Muscle of back (tissue), 13 donors: ENCODE measurements at places on chromosomes 7 and 10.

DNA sequence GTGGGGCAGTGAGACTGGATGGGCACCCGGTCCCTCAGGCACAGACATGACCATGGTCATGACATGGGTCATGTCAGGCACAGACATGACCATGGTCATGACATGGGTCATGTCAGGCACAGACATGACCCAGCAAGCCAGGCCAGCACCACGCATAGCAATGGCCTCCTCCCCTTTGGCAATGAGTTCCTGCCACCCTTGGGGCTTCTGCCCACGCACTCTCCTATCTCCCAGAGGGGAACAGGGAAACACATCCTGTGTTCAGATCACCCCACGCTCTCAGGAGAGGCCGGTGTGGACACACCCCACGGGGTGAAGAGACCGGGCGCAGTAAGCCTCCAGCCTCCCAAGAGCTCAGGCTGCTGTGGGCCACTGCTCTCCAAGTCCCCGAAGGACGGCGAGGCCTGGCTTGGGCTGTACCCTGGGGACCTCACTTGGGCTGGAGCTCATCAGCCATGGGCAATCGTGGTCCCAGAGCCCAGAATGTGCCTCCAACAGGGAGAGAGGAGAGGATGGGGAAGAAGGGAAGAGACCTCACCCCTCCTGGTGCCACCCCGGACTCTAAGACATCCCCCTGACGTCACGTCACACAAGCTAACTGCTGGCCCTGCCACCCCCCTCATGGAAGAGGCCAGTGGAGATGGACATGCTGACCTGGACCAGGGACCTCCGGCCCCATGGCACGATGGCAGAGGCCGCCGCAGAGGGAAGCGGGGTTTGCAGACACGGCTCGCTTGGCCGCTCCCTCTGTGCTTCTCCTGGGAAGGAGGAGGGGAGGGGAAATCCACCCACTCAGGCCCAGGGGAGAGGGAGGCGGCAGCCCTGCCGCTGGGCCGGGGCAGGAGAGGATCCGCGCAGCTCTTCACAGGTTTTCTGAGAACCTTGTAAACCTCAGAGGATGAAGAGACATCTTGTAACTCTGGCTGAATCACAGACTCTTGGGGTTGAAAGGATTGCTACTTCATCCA lies 269.6 kb downstream of the ELFN1 start:
- no peak for DNase-seq

DNA sequence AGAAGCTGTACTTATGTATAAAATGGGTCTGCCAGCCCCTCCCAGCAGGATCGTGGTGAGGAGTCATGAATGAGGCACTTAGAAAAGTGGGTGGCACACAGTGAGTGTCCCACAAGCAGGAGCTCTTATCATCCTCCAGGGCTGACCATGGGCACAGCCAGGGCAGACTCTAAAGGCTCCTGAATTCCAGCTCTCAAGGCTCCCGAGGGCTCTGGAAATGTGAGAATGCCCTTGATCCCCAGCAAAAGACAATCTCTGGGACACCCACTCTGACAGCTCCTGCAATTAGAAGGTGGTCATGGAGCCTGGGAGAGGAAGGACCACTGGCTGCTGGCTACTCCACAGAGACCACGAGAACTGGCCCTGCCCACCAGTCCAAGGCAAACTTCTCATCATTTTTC lies 1.6 kb downstream of the VSTM4 start:
- DNase-seq, result no peak

DNA sequence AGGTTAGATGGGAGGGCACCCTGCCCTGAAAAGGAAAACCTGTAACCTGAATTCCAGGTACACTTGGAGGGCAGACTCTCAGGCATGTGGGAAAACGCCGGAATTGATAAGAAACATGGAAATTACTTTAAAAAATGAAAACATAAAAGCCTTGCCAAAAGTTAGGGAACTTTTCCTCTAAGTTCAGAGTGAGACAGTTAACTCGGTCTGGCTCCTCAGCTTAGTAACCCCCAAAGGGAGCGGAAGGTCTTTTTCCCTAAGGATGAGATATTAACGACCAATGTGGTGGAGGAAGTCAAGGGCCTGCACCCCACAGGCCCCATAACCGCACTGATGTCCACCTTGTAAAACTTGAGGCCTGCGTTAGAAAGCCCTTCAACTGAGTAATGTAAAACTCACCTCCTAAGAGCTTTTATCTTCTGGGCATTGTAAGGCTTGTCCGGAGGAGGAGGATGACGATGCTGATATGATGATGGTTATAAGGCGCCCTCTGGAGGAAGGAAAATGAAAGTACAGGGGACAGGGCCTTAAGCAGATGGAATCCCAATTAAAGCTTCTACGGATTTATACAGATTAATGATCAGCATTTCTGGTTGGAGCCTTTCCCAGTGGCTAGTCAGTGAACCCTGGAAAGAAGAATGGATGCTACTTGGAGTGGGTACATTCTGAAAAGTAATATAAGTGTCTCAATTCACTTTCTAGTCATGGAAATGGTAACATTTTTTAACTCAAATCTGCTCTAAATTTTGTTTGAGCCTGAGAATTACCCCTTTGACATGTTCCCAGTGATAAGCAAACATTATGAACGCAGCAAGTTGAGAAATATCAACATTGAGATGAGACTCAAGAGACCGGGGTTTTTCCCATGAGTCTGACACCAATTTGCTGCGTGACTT lies 694 bp downstream of the COL1A2 start:
- peak; percentile 89 for DNase-seq

GRCh38 chr7:124403112-124403511 lies 362.5 kb downstream of the GPR37 start:
- no peak for DNase-seq

- DNase-seq, result no peak
Measured at GRCh38 chr10:113285305-113285704, 267.5 kb upstream of the HABP2 start.
